ENCODE measurements at places on chromosomes 2 and 18.
A peak's percentile ranks its signal among the peaks of the same experiment; 100 is the strongest.

GRCh38 chr2:192230889-192231453, 36.2 kb upstream of the TMEFF2 start:
- no peak for DNase-seq

DNA sequence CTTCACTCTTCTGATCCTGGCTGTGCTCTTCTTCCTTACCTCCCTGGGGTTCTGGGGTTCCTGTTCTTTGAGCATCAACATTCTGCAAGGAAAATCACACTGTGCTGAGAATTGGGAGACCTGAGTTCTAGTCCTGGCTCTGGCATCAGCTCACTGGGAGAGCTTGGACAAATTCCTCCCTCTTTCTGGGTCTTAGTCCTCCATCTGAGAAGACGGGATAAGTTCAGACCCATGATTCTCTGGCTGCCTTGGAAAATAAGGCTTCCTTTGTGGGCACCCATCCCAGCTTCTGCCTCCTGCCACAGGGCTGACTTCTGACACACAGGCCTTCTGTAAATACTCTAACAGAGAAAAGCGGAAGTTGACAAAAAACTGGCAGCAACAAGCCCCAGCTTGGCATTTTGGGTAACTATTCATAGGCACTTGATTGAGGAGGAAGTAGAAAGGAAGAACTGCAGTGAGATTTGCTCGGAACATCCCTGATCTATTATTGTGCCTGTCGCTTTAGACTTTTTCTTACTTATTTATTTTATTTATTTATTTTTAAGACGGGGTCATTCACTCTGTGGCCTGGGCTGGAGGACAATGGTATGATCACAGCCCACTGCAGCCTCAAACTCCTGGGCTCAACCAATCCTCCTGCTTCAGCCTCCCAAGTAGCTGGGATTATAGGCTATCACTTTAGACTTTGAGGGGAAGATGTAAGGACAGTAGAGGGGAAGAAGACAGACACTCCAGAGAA, 7.9 kb downstream of the PCBP1 start:
- no peak for DNase-seq

DNA sequence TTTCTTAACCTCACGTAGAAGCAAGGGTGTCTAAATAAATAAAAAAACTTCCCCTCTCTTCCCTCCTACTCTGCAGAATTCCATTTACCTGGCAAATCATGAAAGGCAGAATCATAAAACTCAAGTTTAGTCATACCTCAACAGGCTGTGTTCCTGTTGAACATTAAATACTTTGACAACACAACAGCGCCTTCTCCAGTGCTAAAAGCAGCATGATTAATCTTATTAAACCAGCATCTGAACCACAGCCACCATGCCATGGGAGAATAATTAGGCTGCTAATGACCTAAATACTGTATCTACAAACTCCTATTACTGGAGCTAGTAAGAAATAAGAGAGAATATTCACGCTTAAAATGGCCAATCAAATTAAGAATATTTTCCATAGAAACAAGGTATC, 68.1 kb downstream of the CDH2 start:
- no peak for DNase-seq

- DNase-seq: peak; percentile 3
Observed at GRCh38 chr2:118431165-118431517, 342.9 kb downstream of the INSIG2 start.

DNA sequence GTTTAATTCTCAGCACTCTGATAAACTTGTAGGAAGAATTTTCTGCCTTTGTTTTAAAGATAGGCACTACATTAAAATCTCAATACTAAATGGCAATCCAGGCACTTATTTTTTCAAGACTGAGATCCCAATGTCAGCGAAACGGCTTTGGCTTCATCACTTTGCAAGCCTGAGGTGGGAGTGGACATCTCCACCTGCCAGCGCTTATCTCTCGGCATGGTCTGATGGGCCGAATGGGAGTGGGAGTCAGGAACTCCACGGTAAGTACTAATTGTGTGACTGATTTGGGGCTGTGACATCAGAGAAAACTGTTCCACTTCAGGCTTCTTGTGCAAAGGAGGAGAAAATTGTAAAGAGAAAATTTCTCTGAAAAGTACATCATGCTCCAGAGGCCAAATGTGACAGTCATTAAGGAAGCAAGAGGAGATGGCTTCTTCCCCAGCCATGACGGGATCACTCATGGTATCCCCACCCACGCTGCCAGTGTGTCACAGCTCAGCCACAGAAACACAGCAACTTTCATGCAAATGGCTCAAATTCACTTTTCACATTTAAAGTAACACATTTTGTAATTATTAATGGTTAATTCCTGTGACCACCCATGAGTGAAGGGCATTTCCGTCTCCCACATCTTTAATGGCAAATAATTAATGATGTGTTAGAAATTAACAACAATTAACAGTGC, 385.5 kb upstream of the HNRNPA3 start:
- no peak for DNase-seq

DNA sequence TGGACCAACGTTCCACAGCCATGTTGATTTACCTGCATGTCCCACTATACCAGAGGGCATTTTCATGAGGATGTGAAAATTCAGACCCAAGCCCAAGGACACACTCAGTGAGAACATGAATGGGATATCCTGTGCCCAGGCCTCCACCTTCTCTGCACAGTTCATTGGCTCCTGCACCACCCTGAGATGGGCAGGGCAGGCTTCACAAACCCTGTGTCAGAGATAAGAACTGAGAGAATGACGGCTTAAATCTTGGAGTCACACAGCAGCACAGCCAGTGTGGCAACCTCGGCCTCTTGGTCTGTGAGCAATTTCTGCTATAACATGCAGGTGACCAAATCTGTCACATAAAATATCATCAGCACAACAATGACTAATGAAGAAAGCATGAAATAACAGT, 71.9 kb downstream of the UXS1 start:
- DNase-seq: no peak

- DNase-seq: no peak
Observed at GRCh38 chr2:16686641-16687040, 21.0 kb upstream of the CYRIA start.

All from RKO (cell line).